ENCODE measurements at places on chromosomes 16 and 17.

DNA sequence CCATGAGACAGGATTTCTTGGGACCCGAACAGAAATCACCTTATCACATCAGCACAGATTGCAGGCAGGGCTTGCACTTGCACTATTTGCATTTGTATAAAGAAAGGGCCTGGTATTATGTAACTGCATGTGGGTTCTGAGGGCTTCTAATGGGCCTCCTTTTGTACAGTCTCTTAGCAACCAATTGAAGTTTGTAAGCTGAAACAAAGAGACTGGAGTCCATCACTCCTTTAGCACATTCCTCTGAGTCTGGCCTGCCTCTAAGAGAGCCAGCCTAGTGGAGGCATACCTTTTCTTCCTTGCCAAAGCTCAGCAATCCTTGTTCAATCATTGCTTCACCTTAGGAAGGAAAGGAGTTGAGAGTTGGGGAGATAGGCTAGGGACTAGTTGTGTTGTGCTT lies 387.1 kb downstream of the XYLT1 start:
- DNase-seq = no peak

GRCh38 chr17:42180922-42181850 lies at the start of gene KCNH4:
Gene KCNH4, minus strand, starts transcription at chr17:42181142. Its CDS starts 197 bp downstream, at chr17:42180945.
- peak; percentile 59 for DNase-seq

GRCh38 chr17:51842763-51843162 lies 315.8 kb downstream of the CA10 start:
- DNase-seq = no peak

GRCh38 chr16:89741342-89742014 lies 20.1 kb downstream of the ZNF276 start:
- DNase-seq = no peak

All from NB4 (cell line).